ENCODE measurements at places on chromosomes 11 and 22.

DNA sequence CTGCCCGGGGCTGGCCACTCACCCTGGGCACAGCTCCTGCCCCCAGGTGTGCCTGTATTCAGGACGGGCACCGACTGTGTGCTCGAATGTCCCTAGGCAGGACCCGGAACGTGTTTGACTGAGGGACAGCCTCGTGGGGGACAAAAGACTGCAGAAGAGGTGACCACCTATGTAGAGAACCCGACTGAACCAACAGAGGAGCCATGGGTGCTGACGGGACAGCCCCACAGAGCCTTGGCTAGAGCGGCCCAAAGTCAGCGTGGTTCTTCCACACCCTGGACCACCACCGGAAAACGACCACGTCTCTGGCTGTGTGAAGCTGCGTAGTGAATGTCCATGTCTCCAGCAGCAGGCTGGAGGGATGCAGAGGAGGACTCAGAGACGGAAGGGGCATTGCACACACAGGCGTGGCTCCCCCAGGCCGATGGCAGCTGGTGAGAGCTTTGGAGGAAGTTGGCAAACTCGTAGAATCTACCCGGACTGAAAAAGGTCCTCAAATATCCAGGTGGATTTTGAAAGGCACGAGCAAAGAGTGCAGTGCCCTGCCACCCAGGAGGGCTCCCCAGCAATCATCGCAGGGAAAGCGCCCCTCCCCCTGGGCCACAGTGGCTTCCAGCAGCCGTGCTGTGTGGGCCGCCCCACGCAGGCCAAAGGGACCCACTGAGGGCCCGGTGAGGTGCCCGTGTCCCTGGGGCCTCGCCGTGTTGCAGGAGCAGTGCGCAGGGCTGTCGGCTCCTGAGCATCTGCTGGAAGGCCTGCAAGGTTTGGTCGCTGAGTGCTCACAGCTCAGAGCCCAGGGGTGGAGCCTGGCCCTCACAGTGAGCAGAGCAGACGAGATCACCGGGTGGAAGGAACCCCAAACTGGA, 17.5 kb upstream of the MUC5B start:
- DNase-seq: no peak

DNA sequence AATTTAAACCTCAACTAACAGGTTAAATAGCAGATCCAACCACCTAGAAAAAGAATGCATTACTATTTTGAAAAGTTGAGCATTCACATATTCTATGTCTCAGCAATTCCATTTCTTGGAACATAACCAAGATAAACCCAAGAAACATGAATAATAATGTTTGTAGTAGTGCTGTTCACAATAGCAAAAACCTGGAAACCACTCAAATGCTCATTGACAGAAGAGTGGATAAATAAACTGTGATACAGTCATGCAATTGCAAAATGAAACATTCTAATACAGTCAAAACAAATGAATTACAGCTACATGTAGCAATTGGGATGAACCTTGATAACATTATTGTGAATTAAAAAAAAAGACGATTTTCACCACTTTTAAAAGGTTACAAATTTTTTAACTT, 162.8 kb upstream of the TMEM45B start:
- DNase-seq: no peak

DNA sequence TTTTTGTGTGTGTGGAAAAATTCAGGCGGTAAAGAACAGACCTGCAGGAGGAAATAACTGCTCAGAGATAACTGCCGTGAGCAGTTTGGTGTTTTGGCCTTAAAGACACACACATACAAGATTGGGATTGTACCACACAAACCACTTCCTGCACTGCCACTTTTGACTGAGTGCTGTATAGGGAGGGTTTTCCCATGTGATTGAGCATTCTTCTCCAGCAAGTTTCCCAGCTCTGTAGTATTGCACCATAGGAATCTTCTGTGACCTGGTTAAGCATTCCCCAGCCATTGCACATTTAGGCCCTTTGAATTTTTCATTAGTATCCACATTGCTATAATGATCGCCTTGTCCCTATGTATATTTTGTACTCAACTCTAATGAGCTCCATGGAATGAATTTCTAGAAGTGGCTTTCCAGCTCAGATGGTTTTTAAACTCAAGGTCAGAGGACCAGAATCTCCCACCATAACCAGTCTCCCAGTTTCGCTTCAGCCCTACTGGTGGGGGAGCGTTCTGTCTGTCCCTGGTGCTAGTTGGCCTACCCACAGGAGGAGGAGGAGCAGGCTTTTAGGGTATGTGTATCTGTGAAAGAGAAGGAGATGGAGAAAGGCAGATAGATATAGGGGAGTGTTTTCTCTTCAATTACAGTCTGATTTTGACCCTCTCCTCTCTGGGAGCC, 9.3 kb downstream of the CD82 start:
- DNase-seq: peak; percentile 49

DNA sequence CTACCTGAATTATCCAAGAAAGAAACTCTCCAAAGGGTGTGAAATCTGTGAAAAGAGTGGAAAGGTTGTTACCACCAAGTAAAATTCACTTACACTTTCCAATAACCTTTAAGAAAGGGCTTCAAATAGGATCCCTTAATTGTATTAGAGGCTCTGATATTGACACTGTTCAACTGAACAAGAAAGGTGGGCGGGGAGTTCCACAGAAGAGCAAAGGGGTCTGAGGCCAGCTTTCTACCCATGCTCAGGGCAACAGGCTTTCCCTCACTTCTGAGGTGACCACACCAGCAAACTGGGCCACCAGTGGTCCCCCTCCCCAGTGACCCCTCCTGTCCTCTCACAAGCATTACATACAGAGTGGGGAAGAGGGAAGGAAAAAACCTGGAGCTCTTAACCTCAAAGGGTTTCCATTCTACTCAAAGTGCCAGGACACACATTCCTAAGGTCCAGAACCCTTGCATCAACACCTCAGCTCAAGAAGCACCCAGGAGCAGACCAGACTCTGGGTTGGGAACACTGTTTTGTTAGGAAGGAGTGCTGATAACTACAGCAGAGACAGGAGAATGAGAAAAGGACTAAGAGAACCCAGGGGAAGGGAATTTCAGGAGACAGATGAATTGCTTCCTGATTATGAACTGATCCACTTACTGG, 71.6 kb upstream of the AKIP1 start:
- no peak for DNase-seq

GRCh38 chr22:47452184-47452583, 689.7 kb downstream of the TBC1D22A start:
- DNase-seq: no peak

- no peak for DNase-seq
These were observed 40.8 kb upstream of the MYO18B start for GRCh38 chr22:25701056-25701780.

DNA sequence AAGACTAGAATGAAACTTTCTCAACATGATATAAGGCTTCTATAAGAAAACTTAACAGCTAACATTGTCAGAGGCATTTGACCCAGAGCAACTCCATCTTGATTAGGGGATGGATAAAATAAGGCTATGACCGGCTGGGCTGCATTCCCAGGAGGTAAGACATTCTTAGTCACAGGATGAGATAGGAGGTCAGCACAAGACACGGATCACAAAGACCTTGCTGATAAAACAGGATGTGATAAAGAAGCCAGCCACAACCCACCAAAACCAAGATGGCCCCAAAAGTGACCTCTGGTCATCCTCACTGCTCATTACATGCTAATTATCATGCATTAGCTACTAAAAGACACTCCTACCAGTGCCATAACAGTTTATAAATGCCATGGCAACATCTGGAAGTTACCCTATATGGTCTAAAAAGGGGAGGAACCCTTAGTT, 135.2 kb downstream of the TTC28 start:
- DNase-seq: no peak

- no peak for DNase-seq
These were observed 50.5 kb downstream of the SCUBE1 start for GRCh38 chr22:43292630-43293018.

- no peak for DNase-seq
These were observed 29.8 kb downstream of the MAML2 start for GRCh38 chr11:96313163-96313562.

GRCh38 chr11:47552566-47553405, at the start of gene CELF1:
TSS of gene CELF1 (minus strand) at chr11:47553132. CDS start at chr11:47499523, 53,609 bp downstream.
- peak; percentile 93 for DNase-seq

GRCh38 chr22:25199731-25200520, at the start of gene CRYBB3:
TSS of gene CRYBB3 (plus strand) at chr22:25199858. CDS start at chr22:25201397, 1,539 bp downstream.
- no peak for DNase-seq

DNA sequence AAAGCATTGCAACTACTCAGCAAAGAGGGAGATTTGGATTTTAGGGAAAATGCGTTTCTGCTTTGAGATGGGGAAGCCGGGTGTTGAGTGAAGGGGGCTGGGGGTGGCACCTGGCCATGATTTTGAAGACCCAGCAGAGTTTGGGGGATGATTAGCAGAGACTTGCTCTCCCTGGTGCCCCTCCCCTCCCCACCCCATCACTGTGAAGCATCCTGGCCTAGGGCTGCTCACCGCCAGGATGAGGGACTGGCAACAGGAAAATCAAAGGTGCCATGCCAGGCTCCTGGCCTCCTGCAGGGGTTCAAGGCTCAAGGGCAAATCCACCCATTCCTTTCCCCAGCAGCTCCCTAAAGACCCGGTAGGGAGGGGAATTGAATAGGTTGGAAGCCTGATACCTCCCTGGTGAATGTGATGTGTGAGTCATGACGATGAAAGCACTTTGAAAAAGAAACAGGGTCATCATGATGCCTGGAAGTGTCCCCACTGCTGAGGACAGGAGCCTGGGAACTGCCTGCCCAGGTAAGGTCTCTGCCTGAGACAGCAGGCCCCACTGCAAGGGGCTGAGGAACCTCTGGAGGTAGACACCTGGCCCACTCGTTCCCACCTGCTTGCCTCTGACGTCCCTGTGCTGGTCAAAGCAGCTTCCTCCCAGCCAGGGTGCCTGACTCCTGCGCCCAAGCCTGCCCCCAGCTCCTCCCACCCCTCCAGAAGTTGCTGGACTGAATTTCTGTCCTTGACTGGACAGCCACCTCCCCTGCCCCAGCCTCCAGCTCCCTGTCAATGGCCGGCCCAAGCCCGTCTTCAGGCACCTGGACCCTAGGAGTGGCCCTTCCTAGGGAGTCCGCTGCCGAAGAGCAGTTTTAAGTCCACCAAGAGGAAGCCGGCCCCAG, 1.7 kb downstream of the CHST1 start:
- DNase-seq: no peak

DNA sequence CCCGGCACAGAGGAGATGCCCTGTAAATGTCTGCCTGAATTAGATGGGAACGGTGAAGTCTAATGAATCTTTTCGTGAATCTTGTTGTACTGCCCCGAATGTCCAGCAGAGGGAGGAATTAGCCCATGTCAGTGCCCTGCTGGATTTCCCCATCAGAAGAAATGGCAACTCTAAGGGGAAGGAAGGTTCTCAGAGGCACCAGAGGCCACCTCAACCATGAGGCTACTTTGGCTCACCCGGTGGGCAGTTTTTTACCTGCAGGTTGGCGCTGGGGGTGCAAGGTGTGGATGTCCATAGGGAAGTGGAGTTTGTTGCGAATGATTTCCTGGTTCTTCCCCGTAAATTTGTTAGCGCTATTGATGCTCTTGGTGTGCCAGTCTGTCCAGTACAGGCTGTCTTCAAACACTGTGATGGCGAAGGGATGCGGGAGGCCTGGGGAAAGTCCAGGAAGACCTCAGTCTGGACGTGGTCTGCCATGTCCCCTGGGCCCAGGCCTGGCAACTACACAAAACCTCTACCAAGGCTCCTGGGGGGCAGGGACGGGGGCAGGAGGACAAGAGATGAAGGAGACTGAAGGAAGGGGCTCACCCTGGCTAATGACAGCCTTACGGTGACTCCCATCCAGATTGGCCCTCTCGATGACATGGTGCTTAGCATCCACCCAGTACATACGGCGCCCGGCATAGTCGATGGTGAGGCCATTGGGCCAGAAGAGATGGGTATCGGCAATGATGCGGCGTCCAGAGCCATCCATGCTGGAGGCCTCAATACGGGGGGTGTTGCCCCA, 28.5 kb downstream of the LRP4 start:
- DNase-seq: peak; percentile 72

- DNase-seq: no peak
These were observed 36.4 kb downstream of the KCNQ1 start for GRCh38 chr11:2481253-2481652.

DNA sequence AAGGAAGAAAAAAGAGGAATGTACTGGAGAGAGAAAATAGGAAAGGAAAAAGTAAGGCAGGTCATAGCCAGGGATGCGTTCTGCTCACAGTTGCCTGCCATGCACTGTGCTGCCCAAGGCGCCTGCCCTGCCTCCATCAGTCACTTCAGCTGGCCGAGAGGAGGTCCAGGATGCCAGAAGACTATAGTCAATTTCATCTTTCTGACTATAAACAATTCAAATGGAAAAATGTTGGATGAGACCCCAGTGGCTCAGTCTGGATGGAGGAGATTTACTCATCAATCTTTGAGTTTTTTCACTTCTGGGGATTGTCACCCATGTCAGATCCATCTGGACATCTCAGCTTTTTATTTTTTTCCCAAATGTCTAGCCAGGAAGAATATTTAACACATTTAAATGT, 36.7 kb upstream of the CLMP start:
- no peak for DNase-seq
